Activated T-cell treated with anti-CD3 and anti-CD28 coated beads for 1 hour (primary cell): ENCODE measurements at places on chromosomes 1 and 21.

GRCh38 chr1:206116873-206117150 lies 376 bp downstream of the AVPR1B start:
- DNase-seq: no peak

GRCh38 chr1:3834701-3835100 lies 22.3 kb downstream of the CEP104 start:
- no peak for DNase-seq

DNA sequence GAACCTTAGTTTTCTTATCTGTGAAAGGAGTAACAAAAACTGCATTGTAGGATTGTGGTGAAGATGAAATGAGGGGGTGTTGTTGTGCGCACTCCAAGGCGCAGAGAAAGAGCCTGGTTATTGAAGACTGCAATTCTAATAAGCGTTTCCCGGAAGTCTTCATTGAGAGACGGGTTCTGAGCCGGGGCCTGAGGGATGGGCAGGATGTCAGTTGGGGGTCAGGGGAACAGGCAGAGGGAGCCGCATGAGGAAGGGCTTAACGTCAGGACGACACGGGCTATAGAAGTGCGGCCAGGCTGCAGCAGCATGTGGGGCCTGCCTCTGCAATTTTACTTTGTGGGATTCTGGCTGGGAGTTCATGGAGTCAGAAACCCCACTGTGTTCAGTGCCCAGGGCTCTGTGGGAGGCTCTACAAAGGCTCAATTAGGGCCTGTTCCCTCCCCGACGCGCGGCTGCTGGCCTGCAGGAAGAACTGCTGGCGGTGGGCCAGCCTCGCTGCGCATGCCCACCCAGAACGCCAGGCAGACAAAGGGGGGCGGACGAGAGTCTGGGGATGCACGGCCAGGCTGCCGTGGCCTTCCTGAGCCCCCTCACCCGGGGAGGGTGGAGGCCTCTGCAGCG lies 20.7 kb downstream of the TRIM62 start:
- DNase-seq: no peak

- peak; percentile 43 for DNase-seq
Observed at GRCh38 chr1:110746644-110747259, 72.0 kb upstream of the KCNA3 start.

- DNase-seq: no peak
Observed at GRCh38 chr1:46133181-46133658, 791 bp upstream of the PIK3R3 start.

- no peak for DNase-seq
Observed at GRCh38 chr21:44523567-44524413, 16.2 kb downstream of the KRTAP10-1 start.

DNA sequence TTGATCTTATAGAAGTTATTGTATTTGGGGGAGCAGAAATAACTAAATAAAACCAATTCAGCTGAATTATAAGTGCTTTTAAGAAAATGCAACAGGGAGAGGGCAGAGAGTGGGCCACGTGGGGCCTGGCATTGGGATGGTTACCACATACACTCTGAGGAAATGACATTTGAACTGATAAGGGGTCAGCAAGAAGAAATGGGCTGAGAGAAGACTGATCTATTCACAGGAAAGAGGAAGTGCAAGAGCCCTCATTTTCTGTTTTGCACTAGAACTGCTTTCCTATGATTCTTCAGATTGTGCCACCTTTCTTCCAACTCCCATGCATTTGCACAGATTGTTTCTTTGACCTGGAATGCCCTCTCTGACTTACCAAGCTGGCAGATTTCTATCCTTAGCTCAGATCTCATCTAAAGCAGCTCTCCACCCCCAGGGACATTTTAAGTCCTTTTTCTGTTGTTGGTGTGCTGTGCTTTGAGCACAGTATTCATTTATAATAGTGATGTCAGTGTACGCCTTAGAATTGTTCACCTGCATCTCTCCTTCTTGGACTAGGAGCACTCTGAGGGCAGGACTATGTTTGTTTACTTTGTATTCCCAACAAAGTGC lies 115.9 kb downstream of the FGGY start:
- no peak for DNase-seq

GRCh38 chr21:35578831-35579471 lies 481.4 kb downstream of the SETD4 start:
- DNase-seq: no peak

DNA sequence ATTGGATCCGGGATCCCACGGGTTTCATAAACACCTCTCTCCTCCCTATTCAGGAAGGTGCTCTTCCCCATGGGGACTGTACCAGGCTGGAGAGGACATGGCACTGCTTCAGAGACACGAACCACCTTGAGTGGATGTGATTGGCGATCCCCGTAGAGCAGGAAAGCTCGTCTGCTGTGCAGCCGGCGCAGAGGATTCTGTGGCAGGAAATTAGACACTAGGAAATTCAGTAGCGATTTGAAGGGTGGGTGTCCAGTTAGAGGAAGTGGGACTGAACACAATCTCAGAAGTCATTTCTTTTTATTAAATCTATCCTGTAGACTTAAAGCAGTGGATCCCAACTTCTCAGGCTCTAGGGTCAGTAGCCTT lies 767 bp downstream of the PDIK1L start:
- DNase-seq: no peak

DNA sequence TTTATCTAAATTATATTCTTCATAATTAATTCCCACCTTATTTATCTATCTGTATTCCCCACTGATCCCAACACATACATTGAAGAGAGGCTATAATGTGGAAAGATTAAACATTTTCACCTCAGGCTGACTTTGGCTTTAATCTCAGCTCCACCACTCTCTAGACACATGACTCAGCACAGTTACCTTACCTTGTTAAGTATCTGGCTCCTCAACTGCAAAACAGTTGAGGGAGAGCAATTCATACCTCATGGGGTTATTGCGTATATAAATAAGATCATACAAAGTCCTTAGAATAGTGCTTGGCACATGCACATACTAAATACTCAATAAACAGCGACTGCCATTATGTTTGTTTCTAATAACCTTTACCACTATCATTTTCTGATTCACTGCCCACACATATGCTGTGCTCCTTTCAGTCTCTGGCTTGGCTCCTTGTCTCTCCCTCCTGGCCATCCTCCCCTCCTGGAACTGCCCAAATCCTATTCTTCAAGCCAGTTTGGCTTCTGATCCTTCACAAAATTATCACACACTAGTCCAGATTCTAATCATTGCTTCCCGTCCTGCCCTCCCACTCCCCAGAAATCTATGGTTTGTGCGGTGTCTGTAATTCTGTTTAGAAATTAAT lies 50.1 kb downstream of the BCL9 start:
- DNase-seq: no peak

DNA sequence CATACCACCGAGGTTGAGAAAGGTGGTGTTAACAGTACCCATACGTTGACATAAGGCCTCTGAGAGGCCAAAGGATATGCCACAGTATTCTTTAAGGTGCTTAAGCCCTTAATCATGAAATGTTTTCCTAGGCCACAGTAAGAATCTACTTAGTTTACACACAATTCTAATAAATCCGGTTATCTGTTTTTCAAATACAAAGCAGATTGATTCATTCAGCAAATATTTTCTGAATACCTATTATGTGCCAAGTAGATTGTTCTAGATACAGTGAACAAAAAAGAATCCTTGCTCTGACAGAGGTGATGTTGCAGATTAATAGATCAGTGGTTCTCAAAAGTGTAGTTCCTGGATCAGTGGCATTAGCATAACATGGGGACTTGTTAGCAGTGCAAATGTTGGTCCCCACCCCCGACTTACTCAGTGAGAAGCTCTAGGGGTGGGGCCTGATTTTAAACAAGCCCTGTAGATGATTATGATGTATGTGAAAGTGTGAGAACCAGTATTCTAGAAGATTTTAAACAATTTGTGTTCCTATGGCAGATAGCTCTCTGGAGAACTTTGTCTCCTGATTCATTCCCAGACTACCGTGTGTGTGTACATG lies 61.6 kb downstream of the NFIA start:
- no peak for DNase-seq

GRCh38 chr1:234775477-234776246 lies 165.7 kb upstream of the IRF2BP2 start:
- DNase-seq: no peak

DNA sequence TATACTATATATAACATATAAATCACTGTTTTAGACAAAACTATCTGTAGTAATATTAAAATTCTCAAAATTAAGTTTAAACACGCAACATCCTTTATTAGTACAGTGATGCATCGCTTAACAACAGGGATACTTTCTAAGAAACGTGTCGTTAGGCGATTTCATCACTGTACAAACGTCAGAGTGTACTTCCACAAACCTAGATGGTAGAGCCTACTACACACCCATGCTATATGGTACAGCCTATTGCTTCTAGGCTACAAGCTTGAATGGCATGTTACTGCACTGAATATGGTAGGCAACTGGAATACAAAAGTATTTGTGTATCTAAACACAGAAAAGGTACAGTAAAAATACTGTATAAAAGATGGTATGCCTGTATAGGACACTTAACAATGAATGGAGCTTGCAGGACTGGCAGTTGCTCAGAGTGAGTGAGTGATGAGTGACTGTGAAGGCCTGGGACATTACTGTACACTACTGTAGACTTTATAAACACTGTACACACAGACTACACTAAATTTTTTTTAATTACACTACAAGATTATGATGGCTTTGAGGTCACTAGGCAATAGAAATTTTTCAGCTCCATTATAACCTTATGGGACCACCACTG lies 10.5 kb downstream of the FOXJ3 start:
- DNase-seq: no peak

DNA sequence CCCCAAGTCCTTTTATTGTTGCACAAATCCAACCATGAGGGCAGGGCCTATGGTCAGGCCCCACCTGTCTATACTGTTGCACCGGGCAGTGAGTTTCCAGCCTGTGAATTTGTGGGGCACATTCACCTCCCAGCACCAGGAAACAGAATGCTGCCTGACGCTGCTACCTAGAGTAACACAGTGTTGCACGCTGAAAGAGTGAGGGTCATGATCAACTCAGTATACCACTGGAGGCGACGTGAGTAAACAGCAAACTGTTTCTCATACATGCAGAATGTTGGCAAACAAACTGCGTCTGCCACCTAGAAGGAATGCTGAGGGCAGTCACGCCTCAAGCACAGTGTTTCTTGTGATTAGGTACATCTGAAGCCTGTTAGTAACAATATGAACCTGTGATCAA lies 13.4 kb upstream of the LRRC47 start:
- no peak for DNase-seq

DNA sequence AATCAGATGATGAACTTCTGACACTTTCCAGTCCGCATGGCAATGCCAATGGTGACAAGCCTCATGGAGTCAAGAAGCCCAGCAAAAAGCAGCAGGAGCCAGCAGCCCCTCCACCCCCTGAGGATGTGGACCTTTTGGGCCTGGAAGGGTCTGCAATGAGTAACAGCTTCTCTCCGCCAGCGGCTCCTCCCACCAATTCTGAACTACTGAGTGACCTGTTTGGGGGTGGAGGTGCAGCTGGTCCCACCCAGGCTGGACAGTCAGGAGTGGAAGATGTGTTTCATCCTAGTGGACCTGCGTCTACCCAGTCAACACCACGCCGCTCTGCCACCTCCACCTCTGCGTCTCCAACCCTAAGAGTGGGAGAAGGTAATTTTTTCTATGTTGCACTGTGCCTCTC lies 28.0 kb upstream of the LEPR start:
- DNase-seq: no peak

DNA sequence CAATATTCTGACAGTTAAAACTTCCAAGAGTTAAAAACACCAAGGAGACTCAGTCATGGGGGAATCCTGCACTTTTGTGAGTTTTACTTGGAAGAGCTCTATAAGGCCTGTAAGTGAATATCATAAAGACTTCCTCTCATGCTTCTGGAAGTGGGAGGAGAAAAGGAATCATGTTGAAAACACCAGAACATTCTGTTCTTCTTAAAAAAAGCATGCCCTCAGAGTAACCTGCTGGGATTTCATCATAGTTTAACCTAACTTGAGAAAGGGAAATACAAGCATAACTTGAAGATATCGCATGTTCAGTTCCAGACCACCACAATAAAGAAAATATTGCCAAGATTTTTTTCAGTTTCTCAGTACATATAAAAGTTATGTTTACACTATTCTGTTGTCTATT lies 51.9 kb downstream of the COL11A1 start:
- no peak for DNase-seq

DNA sequence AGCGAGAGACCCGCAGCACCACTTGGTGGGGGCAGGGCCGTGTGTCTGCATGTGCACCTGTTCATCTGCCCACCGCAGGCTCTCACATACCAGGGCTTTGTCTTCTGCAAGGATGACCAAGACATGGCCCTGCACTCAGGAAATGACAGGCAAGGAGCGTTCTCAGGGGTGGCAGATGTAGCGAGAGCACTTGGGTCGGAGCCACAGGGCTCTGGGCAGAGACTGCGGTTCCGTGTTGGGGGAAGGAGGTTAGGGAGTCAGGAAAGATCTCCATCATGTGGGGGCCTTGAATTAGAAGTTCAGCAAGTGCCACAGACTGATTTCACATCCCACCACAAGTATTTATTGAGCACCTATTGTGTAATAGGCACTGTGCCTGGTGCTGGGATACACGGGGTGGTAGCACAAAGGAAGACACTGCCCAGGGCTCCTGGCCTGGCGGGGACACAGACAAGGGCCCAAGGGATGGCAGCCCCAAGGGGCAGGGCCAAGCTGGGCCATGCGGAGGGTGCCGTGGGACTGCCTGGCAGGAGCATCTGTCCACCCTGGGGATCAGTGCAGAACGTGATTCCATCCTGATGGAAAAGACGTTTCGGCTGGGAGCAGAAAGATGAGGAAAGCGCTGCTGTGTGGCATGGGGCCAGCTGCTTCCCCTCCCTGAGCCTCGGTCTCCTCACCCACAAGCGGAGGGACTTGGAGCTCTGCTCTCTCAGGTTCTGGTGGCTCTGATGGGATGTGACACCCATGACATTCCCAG lies 11.4 kb upstream of the SPSB1 start:
- no peak for DNase-seq

- peak; percentile 22 for DNase-seq
Observed at GRCh38 chr1:41673378-41673777, 188.9 kb upstream of the EDN2 start.

DNA sequence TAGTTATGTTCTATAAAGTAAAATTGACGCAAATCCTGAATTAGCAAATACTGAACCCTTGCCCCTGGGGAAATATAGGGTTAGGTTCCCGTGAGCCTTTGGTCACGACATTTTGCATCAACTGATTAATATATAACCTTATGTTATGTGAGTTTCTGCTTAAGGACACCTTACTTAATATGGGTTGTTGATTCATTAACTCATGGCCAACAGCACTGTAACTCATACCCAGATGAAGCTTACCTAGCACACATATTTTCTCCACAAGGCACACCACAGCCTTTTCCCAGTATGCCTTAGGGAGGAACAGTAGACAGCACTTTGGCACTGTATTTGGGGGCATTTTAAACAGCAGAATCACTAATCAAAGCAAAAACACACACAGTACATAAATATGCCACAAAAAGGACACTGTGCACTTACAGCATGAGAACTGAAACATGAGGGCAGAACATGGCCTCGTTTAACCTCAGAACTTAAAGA lies 15.1 kb downstream of the INAVA start:
- no peak for DNase-seq

DNA sequence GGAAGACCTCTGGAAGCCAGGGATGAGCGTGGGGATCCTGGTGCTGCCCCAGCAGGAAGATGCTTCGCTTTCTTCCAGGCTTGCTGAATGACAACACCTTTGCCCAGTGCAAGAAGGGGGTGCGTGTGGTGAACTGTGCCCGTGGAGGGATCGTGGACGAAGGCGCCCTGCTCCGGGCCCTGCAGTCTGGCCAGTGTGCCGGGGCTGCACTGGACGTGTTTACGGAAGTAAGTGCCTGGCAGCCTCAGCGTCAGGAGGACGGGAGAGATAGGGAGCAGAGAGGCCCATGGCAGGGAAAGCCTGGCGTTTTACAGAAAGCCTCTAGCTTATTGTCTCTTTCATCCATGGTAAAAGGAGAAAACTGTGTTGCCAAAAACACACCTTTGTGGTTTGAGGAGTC lies 23.5 kb downstream of the PHGDH start:
- no peak for DNase-seq

- DNase-seq: no peak
Observed at GRCh38 chr1:107874221-107874620, 90.8 kb downstream of the VAV3 start.
